ENCODE measurements at places on chromosomes 16 and 17.

- peak; percentile 54 for DNase-seq
Measured at GRCh38 chr17:3965118-3965800, 1.0 kb upstream of the ATP2A3 start.

- DNase-seq: no peak
Measured at GRCh38 chr17:78672871-78673371, 95.7 kb upstream of the DNAH17 start.

DNA sequence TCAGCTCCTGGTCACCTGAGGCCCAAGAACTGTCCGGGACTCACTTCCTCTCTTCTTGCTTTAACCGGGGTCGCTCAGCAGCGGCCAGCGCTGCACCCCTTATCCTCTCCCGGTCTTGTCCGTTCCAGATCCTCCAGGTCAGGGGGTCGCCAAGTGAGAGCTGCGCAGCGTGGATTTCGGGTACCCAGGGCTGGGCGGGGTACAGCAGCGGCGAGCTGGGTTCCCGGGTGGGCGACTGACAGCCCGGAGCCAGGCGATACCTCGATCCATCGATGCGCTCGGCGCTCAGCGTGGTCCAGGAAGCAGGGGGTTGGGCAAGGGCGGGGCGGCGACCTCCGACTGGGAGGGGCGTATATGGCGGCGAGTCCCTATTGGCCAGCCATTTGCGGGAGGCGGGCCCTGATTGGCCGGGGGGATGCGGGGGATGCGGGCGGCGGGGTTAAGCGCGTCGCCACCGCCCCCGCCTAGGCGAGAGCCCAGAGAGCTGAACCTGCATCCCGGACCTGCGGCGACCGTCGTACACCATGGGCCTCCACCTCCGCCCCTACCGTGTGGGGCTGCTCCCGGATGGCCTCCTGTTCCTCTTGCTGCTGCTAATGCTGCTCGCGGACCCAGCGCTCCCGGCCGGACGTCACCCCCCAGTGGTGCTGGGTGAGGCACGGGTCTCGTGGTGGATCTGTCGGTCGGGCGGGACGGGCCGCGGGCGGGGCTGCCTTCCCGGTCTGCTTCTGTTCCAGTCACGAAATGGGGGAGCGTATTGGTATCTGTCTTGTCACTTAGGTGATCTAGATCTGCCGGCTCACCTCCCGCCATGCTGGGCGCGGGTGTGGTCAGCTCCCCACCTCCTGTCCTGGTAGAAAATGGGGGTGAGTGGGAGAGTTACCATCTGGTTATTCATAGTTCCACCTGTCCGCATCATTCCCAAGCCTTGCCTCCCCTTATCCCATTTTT lies at the start of gene PLA2G15:
Gene PLA2G15 (plus strand): TSS at position 471 of the 951 bp plus-strand sequence. CDS start 54 bp downstream, at position 525.
- DNase-seq: peak; percentile 82

- no peak for DNase-seq
Measured at GRCh38 chr16:19722981-19723380, 4.9 kb downstream of the IQCK start.

GRCh38 chr16:54201200-54201599 lies 85.4 kb downstream of the IRX3 start:
- DNase-seq: no peak

DNA sequence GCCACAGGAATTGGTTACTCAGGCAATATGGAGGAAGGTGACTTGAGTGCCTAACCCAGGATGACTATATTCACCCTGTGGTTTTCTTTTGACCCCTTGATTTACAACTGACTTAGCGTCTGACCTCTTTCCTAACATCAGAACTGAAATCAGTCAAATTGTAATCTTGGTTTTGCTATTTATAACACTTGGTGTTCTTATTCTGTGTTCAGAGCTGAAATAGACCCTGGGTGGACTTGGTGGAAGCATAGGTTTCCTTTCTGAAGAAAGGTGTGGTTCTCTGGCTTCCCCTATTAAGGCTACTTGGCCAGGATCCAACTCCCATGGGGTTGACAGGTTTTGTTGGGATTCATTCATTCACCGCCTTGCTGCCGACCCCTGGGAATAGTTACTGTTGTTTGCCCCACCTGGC lies 80.8 kb downstream of the CLEC16A start:
- DNase-seq: no peak

GRCh38 chr17:81057777-81058176 lies 22.8 kb downstream of the BAIAP2 start:
- DNase-seq: no peak

All from PC-3 (cell line).